ENCODE measurements at places on chromosomes 11 and 22.

GRCh38 chr11:15471895-15472799 lies 357.4 kb downstream of the INSC start:
- DNase-seq = no peak

GRCh38 chr11:23727794-23728193 lies 769.1 kb upstream of the LUZP2 start:
- DNase-seq = no peak

DNA sequence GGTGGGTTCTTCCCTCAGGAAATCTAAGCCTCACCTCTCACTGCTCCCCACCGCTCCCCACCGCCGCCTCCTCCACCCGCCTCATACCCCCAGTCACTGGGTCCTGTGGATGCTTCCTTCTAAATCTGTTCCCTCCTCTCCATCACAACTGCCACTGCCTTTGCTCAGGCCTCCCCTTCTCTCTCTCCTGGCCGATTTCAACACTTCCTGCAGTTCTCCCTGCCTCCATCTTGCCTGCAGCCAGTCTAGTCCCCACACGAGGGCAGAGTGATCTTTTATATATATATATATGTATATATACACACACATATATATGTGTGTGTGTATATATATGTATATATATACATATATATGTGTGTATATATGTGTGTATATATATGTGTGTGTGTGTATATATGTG lies 27.8 kb downstream of the CREB3L1 start:
- no peak for DNase-seq

DNA sequence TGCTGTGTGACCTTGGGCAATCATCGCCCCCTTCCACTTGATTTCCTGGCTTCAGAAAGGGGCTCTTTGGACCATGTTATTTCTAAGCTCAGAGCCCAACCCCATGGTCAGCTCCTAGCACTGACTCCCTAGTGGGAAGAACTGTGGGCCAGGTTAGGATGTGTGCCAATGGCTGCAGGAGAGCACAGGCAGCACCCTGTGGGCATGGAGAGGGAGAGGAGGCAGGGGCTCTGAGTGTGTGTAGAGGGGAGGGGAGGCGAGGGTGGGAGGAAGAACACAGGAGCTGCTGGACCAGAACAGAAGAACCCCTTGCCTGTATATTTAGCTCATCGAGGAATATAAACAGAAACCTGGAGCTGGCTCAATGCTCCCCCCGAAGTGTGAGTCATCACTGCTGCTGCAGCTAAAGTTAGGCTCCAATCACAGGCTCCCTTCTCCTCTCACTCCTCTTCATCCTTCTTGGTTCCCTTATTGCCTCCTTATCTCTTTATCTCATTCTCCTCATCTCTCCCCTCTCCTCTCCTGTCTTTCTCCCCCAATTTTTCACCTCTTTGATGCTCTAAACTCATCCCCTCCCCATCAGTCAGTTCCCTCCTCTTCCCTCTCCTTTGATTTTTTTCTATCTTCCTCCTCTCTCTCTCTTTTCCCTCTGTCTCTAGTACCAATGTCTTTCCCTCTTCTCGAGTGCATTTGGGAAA lies 14.5 kb upstream of the RPS19BP1 start:
- no peak for DNase-seq

All from vagina (tissue), 2 donors.